ENCODE measurements at places on chromosomes 2 and 18. TPM values are rescaled to one million over a fixed set of nuclear protein-coding genes. Genes with fewer than 3 reads are reported as not detected.

Gene SERPINB7
- not detected for total RNA-seq

Gene ADAM23
- 24.2 TPM for total RNA-seq

Gene DNAJC5G
- 0.44 TPM for total RNA-seq

Gene CYB5A
- total RNA-seq, result 93.2 TPM

Gene VWC2L
- total RNA-seq, result not detected

Gene ZNF407
- 8.2 TPM for total RNA-seq

Gene RPRM
- 38.4 TPM for total RNA-seq

Gene XDH
- 1.6 TPM for total RNA-seq

Gene UGT1A6
- not detected for total RNA-seq

Gene TXNL1
- 92.0 TPM for total RNA-seq

Gene CAPN14
- total RNA-seq, result 0.07 TPM

Gene PFN4
- total RNA-seq, result not detected

Gene GKN1
- not detected for total RNA-seq

Gene METTL8
- total RNA-seq, result 40.9 TPM

Gene MC4R
- total RNA-seq, result not detected

Gene KCNJ3
- total RNA-seq, result not detected

Gene MAPK4
- total RNA-seq, result 1.9 TPM

Gene PAX3
- not detected for total RNA-seq

Gene LINC00305
- total RNA-seq, result not detected

Gene RNF144A
- total RNA-seq, result 9.8 TPM

Gene RNF125
- total RNA-seq, result 9.4 TPM

Gene KLHL41
- not detected for total RNA-seq

Gene FBLN7
- 1.4 TPM for total RNA-seq

Gene NOSTRIN
- total RNA-seq, result not detected

Gene FBXO48
- 1.3 TPM for total RNA-seq

Gene FAM110C
- total RNA-seq, result 3.6 TPM

Gene FNDC4
- 21.5 TPM for total RNA-seq

Gene GULP1
- total RNA-seq, result 124 TPM

Gene EXOC6B
- 40.1 TPM for total RNA-seq

Gene ANTXR1
- total RNA-seq, result 37.3 TPM

Gene ELOA2
- total RNA-seq, result not detected

Gene RUFY4
- total RNA-seq, result 0.44 TPM

Gene GCA
- 31.0 TPM for total RNA-seq

Gene KCNIP3
- 1.5 TPM for total RNA-seq

Gene UCN
- 1.5 TPM for total RNA-seq

Gene MYO5B
- 9.3 TPM for total RNA-seq

Gene MYCN
- 100.0 TPM for total RNA-seq

Gene TBR1
- not detected for total RNA-seq

Gene CACNB4
- 1.4 TPM for total RNA-seq

Gene COBLL1
- 5.6 TPM for total RNA-seq

Gene SH3YL1
- 25.3 TPM for total RNA-seq

Gene AMER3
- total RNA-seq, result 0.59 TPM

Gene ASB18
- total RNA-seq, result not detected
